ENCODE measurements at places on chromosomes 1 and 21.

GRCh38 chr1:90850181-90850897 is 133.2 kb upstream of the BARHL2 start:
- DNase-seq: no peak

GRCh38 chr1:29259802-29260441 is 23.6 kb downstream of the PTPRU start:
- peak; percentile 34 for DNase-seq

GRCh38 chr1:17020502-17020901 is 8.8 kb upstream of the ATP13A2 start:
- no peak for DNase-seq

DNA sequence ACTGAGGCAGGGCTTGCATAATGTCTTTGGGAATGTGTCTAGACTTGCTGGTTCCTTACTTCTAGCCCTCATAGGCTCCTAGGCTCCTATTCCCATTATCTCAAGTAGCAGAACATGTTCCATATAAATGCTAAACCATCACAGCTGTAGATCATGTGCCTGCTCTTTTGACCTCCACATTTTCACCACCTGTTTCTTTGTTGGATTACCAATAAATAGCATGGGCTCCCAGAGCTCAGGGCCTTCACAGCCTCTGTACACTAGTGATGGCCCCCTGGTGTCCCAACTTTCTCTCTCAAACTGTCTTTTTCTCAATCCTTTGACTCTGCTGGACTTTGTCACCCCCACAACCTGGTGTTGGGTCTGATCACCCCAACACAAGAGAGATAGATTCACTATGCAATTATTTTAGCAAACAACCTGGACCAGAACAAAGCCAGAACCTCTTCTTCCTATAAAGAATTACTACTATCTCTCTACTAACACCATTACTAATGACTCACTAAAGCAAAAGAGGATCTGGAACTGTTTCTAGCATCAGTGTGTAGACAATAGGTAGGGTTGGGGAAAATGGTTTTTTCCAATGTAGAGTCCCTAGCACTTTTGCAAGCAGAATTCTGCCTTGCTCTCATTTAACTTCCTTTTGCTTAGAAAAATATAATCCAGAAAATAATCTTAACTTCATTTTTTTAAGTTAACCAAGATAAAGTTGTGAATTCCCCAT is 51.7 kb downstream of the WLS start:
- no peak for DNase-seq

DNA sequence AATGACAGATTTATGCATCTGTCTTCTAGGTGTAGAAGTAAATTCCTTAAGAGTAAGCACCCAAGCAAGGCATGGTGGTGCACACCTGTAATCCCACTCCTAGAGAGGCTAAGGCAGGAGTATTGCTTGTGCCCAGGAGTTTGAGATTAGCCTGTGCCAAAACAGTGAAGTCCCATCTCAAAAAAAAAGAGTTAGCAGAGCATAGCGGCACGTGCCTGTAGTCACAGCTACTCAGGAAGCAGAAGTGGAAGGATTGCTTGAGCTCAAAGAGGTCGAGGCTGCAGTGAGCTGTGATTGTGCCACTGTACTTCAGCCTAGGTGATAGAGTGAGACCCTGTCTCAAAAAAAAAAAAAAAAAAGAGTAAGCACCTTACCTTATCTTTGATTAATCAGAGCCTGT is 15.1 kb upstream of the TIPRL start:
- DNase-seq: no peak

GRCh38 chr1:235160383-235160956 is 580 bp downstream of the RBM34 start:
- DNase-seq: no peak

GRCh38 chr1:71311376-71311775 is 230.5 kb upstream of the ZRANB2 start:
- DNase-seq: no peak

DNA sequence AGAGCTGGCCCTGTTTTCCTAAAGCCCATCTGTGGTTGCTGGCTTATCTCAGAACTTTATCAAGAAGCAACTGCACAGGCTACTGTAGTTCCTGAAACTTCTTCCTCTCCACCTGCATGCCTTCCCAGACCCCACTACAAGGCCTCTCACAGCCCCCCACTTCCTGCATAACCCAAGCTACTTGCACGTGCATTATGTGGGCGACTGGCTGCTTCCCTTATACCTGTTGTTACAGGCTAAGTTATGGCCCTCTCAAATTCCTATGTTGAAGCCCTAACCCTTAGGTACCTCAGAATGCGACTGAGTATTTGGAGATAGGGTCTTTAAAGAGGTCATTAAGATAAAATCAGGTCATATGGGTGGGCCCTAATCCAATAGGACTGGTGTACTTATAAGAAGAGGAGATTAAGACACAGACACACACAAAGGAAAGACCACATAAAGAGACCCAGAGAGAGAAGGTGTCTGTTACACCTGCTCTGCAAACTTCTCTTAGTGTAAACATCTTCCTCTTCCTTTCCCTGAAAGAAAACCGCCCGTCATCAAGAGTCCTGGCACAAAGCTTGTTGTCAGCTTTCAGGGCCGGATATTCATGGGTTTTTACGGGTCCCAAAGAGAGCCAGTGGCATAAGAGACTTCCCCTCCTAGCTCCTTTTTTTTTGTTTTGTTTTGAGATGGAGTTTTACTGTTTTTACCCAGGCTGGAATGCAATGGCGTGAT is 5.1 kb downstream of the ZNF496 start:
- DNase-seq: no peak

DNA sequence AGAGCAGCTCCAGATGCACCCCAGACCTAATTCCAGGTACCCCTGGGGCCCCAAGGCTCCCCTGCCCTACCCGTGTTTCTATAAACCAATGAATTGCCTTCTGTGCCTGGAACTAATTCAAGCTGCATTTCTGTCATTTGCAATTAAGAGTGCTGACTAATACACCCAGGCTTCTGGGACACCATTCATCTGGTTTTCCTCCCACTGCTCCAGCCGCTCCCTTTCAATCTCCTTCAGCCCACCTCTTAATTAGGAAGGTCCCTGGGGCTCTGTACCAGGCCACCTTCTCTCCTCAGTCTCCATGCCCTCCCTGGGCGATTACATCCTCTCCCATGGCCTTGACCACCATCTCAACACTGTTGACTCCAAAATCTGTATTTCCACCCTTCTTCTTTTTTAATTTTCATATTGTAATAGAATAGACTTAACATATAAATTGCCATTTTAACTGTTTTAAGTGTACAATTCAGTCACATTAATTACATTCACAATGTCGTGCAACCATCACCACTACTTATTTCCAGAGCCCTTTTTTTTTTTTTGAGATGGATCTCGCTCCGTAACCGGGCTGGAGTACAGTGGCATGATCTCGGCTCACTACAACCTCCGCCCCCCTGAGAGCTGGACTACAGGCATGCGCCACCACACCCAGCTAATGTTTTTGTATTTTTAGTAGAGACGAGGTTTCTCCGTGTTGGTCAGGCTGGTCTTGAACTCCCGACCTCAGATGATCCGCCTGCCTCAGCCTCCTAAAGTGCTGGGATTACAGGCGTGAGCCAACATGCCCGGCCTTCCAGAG is 9.2 kb upstream of the GJB3 start:
- DNase-seq: no peak

GRCh38 chr1:22888320-22889075 is 84.2 kb downstream of the LACTBL1 start:
- DNase-seq: no peak

DNA sequence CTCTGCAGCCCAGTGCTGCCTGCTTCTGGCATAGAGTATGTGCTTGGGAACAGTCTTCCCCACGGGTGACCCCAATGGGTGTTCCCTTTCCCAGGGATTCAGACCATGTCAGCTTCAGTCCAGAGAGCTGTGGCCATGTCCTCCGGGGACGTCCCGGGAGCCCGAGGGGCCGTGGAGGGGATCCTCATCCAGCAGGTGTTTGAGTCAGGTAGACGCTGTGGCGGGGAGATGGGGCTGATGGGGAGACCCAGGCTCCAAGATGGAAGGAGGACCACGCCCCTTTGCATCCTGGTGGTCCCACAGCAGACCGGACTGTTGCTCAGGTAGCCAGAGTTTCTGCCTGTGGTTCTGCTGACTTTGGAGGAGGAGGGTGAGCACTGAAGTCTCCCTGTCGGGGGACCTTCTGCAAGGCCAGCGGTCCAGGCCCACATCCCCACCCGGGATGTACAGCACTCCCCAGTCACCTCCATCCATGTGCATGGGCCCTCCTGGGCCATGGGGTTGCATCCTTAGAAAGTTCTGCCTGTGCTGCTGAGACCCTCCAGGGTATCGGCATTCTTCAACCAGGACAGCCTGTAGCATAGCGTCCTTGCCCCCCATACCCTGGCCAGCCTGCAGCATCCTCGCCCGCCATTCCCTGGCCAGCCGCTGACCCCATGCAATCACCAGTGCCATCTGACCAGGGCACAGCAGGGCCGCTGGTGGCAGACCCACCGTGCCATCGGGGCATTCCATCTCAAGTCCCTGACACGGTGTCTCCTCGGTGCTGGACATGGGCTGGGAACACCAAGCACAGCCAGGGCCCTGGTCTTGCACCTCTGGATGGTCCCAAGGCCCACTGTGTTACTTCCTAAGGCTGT is 2.8 kb downstream of the AIRE start:
- DNase-seq: no peak

- DNase-seq: no peak
Measured at GRCh38 chr1:47805921-47806361, 191.2 kb downstream of the TRABD2B start.

GRCh38 chr1:7508052-7508933 is 262.8 kb upstream of the VAMP3 start:
- no peak for DNase-seq

DNA sequence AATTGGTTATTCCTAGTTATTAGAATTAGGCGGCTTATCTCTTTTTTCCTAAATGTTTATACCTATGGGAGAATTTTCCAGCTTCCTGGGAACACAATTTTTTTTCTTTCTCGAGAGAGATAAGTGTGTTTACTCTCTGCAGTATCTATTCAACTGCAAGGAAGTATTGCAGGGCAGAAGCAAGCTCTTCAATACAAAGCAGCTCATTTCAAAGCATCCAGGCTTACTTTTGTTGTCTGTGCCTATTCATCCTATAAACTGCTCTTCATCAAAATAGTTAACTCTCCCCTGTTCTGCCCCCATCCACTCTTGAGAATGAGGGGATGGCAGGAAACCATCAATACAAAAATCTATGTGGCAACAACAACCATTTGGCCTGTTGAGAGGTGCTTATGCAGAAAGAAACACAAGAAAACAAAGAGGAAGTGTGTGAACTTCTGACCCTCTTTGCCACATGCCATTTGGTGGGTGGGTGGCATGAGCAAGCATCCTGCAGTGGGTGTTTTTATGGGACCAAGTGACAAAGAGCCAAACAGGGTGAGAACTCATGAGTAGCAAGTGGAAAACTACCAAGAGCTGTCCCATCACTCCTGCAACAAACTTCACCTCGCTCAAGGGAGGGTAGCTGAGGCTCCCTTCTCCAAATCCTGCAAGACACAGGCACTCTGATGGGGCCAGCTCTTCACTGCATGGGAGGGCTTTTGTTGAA is 50.6 kb upstream of the MRPS6 start:
- peak; percentile 24 for DNase-seq

- DNase-seq: peak; percentile 30
Measured at GRCh38 chr1:89198491-89199072, at the start of gene GBP4. TSS of gene GBP4 (minus strand) at chr1:89198942. CDS start at chr1:89198834, 108 bp downstream.

DNA sequence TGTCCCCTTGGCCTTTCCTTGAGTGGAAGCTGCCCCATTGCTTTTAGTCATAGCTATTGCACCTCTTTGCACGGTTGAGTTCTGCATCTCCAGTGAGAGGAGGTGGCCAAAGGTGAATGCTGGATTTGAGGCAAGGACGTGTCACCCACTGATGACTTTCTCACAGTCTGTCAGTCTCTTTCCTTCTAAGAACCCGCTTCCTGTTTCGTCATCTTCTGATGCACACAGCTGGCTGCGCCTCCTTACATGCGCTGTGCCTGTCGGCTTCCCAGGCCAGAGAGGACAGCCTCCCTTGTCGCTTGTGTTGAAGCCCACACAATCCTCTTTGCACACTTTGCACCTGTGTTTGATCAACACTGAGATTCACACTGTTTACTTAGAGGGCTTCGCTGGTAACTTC is 41.8 kb upstream of the PWP2 start:
- DNase-seq: peak; percentile 70

GRCh38 chr1:20730690-20731056 is 1.8 kb downstream of the SH2D5 start:
- no peak for DNase-seq

DNA sequence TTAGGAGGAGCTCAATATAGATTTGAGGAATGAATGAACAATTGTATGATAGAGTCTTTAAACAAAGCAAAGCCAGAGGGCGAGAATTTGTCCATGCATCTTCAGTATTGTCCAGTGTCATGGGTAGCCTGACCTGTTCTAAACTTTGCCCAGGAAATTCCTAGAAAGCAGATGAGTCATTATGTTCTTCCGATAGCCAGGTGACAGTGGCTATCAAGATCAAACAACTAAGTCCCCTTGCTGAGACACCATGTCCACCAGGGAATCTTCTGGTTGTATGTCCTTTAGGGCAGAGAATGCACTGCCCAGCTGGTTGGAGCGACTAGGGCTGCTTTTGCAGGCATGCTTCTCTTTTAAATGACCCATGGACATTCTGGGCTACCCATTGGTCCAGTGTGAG is 1.8 kb upstream of the SLC26A9 start:
- no peak for DNase-seq

- DNase-seq: no peak
Measured at GRCh38 chr1:234604495-234605398, 5.2 kb downstream of the IRF2BP2 start.

- DNase-seq: no peak
Measured at GRCh38 chr1:226489718-226490425, 58.7 kb upstream of the STUM start.

DNA sequence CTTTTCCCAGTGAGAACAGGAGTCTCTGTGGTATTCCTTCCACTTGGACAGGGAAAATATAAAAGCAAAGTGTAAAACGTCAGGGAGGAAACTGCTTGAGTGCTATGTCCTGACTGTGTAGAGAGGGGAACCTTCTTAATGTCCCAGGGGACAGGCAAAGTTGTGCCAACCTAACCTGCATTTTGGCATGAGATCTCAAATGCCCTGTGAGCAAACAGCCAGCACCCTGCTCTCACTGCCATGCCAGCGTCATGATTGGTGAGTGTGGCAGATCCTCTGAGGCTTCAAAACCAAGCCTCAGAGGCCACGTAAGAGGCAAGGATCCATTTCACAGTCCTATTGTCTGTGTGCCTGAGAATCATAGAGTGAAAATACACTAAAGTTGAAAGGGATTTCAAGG is 49.7 kb upstream of the RAP1A start:
- no peak for DNase-seq

- no peak for DNase-seq
Measured at GRCh38 chr1:210236840-210237409, 4.3 kb downstream of the SERTAD4 start.

DNA sequence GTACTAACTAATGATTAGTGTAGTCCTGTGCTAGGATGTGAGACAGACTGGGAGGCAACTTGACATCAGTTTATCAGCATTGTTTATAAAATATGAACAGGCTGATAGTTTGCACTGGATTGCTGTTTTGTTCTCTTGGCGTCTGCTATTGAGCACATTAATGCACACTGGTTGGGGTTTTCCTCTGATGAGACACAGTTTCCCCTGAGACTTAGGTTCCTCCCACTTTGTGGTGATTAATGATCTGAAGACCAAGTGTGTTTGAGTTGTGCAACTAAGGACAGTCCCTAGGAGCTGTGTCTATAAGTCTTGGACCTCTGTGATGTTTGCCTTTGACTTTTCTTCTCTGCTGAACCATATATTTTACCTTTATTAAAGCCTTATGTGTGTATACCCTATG is 1015.4 kb downstream of the AMY1C start:
- DNase-seq: no peak

- no peak for DNase-seq
Measured at GRCh38 chr1:203559523-203559922, 65.6 kb downstream of the OPTC start.

Data from activated T-cell treated with anti-CD3 and anti-CD28 coated beads for 4 hours (primary cell).